Type B pancreatic cell (in vitro differentiated cells): ENCODE measurements at places on chromosomes 7 and 10. TPM values are rescaled to one million over a fixed set of nuclear protein-coding genes. Genes with fewer than 3 reads are reported as not detected.

- no peaks in the 10 kb centered on the region for H3K27me3 ChIP-seq
- no peak for DNase-seq
- no peaks in the 10 kb centered on the region for H3K36me3 ChIP-seq
Observed at GRCh38 chr10:118153287-118153686, 106.5 kb upstream of the RAB11FIP2 start.

DNA sequence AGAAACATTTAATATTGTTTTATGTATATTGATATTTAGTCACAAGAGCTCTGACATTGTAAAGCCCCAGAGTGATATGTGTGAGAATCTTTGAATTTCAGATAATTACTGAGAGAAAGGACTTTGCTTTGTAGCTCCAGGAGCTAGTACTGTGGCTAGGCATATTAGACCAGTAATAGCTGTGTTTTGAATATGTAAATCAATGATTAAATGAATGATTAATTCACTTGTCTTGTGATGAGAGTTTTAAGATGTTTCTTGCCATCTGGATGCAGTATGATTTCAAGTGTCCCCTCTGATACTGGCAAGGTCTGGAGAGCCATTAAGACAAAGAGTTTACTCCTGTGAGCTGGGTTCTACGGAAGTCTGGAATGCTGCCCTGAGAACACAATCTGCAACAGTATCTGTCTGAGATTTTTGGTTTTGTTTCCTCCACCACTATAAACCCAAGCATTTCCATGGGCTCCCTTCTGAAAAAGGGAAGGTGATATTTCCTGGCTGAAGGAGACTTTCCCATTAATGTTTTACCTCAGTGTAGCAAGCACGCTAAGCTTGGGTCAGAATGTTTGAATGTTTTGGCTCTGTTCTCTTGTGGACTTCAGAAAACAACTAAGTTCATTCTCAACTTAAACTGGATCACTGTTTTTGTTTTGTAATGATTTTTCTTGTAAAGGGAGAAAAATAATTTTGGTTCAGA is 61.3 kb upstream of the BICC1 start:
- no peak overlapping the region for H3K4me3 ChIP-seq
- H3K27me3 ChIP-seq, result no peaks in the 10 kb centered on the region
- no peaks in the 10 kb centered on the region for H3K36me3 ChIP-seq
- no peak for DNase-seq
- no peak overlapping the region for H3K27ac ChIP-seq
- H3K4me1 ChIP-seq, result peaks cover 6% of the 10 kb centered on the region

- H3K4me1 ChIP-seq, result peaks cover 9% of the 10 kb centered on the region
- H3K27me3 ChIP-seq, result no peaks in the 10 kb centered on the region
- no peak overlapping the region for H3K27ac ChIP-seq
- no peak overlapping the region for H3K4me3 ChIP-seq
- H3K36me3 ChIP-seq, result peaks cover 7% of the 10 kb centered on the region
Observed at GRCh38 chr7:66277492-66277891, 72.4 kb downstream of the TPST1 start.

Gene MUC3A
- 8.2 and 23.5 TPM in 2 replicates for total RNA-seq

Gene EPO
- total RNA-seq, result 0.22 and 0.40 TPM in 2 replicates
